ENCODE measurements at places on chromosomes 2 and 18.

GRCh38 chr18:9673296-9674251, 34.5 kb upstream of the RAB31 start:
- DNase-seq: no peak

GRCh38 chr2:239869272-239870155, 155.6 kb downstream of the NDUFA10 start:
- no peak for DNase-seq

DNA sequence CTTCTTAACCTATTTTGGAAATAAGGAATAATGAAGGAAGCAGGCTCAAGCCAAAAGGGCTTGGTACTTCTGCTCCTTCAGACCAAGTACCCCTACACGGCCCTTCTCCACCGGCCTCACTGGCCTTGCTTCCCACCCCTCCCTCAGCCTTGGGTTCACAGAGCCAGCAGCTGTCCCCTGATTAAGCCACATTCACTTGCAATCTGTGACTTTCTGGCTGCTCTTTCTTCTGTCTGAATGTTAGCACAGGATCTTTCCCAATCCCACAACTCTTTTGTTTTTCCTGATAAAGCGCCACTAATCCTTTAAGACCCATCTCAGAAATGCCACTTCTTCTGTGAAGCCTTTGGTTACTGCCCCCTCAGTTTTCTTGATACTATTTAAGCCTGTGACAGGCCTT, 52.4 kb downstream of the REEP1 start:
- no peak for DNase-seq

- no peak for DNase-seq
These were observed 495 bp upstream of the IL36RN start for GRCh38 chr2:113058411-113058994.

DNA sequence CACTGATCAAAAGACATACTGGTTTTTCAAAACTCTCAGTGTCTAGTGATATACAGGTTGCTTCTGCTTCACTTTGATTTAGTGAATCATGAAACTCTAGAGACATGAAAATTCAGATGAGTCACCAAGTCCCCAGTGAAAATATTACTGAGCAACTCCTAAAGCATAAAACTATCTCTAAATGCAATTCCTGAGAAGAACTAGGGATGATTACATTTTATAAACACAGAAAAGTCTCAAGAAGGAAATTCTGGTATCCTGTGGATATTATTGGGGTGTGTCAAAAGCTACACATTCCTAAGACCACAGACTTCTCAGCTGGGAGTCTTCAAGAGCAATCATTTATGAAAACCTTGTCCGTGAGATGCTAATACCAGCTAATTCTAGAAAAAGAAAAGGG, 9.7 kb downstream of the LRRTM4 start:
- no peak for DNase-seq

- no peak for DNase-seq
These were observed 32.2 kb downstream of the IKZF2 start for GRCh38 chr2:213119061-213119809.

GRCh38 chr2:234845602-234846590, 105.9 kb upstream of the SH3BP4 start:
- no peak for DNase-seq

DNA sequence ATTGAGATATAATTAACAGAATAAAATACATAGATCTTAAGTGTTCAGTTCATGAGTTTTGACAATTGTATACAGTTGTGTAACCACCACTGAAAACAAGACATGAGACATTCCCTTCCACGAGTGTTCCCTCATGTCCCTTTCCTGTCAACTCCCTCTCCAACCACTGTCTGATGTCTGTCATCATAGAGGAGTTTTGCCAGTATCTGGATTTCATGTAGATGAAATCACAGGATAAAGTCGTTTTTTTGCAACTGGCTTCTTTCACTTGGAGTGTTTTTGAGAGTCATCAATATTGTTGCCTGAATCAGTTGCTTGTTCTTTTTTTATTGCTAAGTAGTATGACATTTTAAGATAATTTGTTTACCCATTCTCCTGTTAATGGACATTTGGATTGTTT, 52.7 kb downstream of the RBMS1 start:
- no peak for DNase-seq

DNA sequence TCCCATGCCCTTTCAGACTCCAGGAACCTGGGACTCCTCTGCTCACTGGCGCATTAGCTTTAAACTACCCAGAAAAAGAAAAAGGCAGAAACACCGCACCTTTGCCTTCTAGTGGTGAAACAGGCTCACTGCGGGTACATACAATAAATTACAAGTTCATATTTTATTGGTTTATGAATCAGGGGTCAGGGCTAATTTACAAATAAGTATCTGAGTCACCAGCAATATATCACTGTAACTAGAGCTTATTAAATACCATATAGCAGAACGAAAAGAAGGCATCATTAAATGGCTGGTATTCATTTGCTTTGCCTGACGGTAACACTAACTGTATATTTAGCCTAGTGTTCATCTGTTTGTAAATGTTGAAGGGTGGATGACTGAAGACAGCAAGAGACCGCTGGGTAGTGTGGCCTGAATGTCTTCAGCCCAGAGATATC, 26.9 kb upstream of the DTNB start:
- no peak for DNase-seq

DNA sequence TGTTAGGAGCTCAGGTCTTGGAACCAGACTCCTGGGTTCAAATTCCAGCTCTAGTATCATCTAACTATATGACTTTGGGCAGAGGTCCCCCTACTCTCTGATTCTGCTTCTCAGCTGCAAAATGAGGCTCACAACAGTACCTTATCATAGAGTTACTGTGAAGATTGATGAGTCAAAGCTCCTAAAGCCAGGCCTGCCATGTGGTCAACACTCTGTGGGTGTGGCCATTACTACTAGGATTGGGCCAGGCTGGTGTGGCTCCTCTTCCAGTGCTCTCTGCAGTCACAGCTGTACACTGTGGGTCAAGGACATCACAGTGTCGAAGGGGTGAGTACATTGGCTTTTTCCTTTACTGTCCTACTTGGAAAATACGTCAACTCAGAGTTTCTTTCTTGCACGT, 22.6 kb downstream of the CAPN13 start:
- DNase-seq: no peak

- DNase-seq: no peak
These were observed 1.6 kb downstream of the ZNF516 start for GRCh38 chr18:76493213-76494161.

DNA sequence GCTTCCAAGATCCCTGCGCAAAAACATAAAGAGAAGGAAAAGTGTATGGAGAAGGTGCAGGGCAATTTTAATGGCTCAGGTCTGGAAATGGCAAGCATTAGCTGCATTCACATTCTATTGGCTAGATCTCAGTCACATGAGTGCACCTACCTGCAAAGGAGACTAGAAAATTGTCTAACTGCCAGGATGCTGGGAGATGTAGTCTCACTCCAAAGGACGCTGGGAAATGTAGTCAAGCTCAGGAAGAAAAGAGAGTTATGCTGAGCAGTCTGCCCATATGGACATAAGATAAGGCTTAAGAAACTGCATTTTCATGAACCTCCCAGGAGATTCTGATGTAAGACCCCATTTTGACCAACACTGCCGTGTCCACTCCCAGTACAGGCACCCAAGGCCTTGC, 9.5 kb upstream of the KLHL29 start:
- DNase-seq: no peak

GRCh38 chr2:85661139-85661858, 6.7 kb downstream of the SFTPB start:
- DNase-seq: no peak

DNA sequence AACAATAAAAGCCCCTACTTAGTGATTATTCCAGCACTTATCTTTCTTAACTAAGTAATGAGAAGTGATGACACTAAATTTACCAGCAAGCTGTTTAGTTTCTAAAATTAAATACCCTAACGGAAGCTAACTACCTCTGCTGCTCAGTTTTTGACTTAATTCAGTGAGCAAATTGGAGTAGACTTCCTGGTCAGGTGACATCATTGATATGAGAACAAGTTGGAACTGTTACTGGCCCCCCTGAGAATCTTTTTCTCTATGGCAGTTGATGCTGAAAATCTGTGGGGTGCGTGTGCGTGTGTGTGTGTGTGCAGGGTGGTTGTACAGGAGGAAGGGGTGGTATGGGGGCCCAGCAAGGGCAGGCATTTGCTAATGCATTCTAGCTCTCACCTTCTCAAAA, 35.5 kb upstream of the BMP10 start:
- DNase-seq: no peak

DNA sequence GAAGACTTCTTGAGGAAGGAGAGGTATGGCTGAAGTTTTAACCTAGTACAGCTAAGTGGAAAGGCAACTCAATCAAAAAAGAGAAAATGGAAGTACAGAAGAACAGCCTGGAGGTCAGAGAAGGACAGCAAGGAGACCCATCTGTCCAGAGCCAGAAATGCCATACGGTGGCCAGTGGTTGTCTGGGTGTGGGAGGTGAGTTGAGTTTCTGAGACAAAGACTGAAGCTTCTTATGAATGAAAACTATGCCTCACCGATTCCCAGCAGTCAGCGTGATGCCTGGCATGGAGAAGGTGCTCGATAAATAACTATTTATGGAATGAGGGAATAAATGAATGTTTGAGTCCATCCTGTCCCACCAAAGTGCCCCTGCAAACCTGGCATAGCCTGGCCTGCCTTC, 98.8 kb downstream of the MRO start:
- no peak for DNase-seq

DNA sequence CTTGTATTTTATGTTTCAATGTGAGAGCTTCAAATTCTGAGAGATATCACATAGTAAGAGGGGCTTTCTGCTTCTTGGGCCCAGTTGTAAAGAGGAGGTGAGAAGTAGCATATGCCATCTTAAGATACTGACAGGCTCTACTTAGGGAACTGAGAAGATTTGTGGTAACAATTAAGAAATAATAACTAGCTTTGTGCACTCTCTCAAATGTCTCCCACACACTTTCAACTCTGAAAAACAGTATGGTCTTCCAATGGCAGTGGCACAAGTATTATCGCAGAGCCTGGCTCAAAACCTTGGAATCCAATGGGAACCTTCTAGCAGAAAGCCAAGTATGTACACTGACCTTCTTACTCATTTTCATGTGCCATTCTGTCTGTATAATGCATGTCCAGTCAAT, 80.3 kb upstream of the FAM237A start:
- no peak for DNase-seq

Measured in stimulated activated CD8-positive, alpha-beta memory T cell treated with anti-CD3 and anti-CD28 coated beads, Interleukin-4, amount 100 ng/mL, for 1 hour (primary cell).